H54 (cell line): ENCODE measurements at places on chromosomes 13 and 19.

- no peak for DNase-seq
Observed at GRCh38 chr19:13770013-13770635, 4.1 kb upstream of the C19orf53 start.

DNA sequence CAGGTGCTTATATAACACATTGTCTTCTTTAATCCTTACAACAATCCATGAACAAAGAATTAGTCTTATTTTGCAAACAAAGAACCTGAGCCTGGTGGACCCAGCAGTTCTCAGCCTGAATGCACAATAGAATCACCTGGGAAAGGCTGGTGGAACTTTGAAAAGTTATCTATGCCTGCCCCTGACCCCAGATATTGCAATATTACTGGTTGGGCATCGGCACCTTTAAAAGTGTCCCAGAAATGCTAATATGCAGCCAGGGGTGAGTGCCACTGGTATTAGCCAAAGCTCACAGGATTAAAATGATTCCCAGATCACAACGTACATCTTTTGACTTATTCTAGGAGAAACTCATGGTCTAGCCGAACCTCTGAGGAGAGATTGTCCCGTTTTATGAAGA, 268.8 kb downstream of the KLF5 start:
- no peak for DNase-seq

GRCh38 chr13:22121146-22121739, 450.4 kb downstream of the FGF9 start:
- no peak for DNase-seq

GRCh38 chr13:107139006-107139405, 571.1 kb upstream of the ARGLU1 start:
- no peak for DNase-seq

DNA sequence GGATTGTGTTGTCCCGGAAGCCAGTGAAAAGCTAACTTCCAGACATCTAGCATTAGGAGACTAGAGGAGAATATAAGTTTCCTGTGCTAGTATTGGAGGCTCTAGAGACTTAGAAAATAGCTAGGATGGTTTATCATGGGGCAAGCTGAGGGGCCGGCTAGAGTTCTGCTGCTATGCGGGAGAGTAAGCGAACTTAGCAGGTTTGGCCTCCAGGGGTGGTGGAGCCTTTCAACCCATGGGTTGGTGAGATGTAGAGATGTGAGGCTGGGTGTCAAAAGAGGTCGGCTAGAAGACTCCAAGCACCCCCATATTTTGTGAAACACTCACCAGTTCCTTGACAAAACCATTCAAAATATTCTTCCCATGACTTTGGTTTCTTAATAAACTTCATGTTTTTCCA, 4.4 kb downstream of the SULT2A1 start:
- DNase-seq: no peak

DNA sequence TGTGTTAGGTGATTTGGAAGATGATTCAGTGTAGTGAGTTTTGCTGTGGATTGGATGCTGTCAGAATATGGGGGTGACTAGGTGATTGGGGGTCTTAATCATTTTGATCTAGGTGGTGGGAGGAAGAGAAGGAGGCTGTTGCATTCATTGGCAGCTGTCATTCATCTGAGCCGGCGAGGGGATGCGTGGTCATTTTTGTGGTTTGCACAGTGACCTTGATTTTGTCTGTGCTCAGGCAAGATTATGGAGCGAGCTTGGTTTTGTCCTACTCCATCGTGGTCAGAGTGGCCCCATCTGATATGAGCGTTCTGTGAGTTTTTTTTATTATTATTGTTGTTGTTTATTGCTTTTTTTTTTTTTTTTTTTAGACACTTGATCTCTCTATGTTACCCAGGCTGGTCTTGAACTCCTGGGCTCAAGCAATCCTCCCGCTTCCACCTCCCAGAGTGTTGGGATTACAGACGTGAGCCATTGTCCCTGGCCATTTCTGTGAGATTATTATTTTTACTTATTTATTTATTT, 42.0 kb downstream of the SPTBN4 start:
- DNase-seq: no peak

- peak; percentile 57 for DNase-seq
Observed at GRCh38 chr19:46990991-46991676, 28.5 kb upstream of the NPAS1 start.

DNA sequence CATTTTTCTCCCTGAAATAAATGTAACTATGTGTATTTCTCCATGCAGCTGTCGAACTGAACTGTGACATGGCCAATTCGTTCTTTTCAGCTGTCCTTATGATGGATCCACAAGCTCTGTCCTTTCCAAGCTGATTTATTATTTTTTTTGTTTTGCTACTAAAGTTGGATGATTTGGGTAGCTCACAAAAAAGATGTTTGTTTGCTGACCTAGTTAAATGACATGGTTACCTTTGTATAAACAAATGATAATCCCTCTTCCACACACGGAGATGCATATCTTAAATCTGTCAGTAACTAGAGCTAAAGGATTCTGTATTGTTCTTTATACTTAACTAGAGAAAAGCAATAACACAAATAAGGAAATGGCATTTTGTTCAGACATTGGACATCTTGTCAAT, 884.3 kb upstream of the PCDH20 start:
- no peak for DNase-seq

- DNase-seq: no peak
Observed at GRCh38 chr13:91739751-91740150, 341.3 kb downstream of the GPC5 start.

- DNase-seq: no peak
Observed at GRCh38 chr19:49840736-49841249, 10.2 kb upstream of the PTOV1 start.

DNA sequence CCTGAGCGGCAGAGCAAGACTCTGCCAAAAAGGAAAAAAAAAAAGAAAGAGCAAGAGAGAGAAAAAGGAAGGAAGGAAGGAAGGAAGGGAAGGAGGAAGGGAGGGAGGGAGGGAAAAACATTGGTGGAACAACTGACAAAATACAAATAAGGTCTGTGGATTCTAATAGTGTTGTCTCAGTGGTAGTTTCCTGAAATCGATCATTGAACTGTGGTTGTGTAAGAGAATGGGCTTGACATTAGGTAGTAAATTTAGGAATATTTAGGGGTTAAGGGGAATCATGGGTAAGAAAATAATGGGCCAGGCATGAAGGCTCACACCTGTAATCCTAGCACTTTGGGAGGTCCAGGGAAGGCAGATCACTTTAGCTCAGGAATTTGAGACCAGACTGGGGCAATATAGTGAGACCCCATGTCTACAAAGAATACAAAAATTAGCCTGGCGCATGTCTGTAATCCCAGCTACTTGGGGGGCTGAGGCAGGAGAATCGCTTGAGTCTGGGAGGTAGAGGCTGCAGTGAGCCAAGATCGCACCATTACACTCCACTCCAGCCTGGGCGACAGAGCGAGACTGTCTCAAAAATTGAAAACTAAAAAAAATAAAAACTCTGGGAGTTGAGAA, 14.5 kb downstream of the PHLDB3 start:
- DNase-seq: no peak

- DNase-seq: no peak
Observed at GRCh38 chr19:54803410-54803809, at the start of gene KIR2DL4. KIR2DL4 (plus strand) TSS chr19:54803610; CDS start chr19:54803652, 42 bp downstream.
